ENCODE measurements at places on chromosomes 5 and 9.

DNA sequence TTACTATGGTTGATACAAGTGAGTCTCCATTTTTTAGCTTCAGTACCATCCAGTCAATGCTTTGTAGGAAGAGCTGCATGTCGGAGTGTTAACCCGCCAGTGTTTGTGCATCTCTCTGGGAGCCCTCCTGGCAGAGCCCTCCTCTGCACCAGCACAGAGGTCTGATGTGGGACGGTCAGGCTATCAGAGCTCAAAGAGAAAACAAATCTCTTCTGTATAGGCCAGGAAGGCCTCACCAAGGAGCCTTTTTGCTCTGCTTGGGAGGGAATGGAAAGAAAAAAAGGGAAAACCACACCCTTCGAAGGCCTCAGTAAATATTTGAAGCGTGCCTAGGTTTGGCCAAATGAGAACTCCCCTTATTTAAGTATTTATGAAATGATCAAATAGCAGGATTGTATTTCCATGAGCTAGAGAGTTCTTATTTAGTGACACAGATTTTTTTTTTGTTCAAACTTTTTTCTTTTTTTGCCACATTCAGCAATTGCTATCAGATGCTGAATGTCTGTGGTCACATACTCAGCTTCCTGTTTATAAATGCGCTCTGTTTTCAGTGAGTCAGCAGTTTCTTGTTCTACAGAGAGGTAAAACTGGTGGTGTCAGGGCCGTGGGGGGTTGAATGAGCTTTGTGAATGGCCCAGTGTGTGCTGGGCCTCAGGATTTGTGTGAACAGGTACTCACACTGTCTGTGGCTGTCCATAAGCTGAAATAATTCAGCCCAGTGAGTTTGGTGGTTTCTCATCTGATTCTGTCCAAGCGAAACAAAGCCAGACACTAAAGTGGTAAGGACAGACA is 226.6 kb downstream of the SNX18 start:
- DNase-seq = no peak

- DNase-seq = no peak
Measured at GRCh38 chr5:759111-759751, 25.3 kb downstream of the ZDHHC11B start.

DNA sequence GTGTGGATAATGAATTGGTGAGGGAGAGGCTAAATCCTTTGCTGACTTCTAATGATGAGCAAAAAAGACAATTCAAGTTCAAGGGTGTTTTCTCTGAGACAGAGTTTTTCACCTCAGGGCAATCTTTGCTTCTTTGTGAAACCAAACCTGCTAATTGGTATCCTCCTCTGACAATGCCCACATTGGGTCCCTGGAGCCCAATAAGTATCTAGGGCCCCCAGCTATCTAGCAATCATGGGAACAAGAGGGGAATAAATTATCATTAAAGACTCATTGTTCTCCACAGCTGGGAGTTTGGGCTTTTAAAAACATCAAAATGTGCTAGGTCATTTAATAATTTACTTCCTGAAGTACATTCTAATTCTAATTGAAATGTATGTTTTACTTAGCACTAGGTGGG is 227.3 kb downstream of the TMEM167A start:
- no peak for DNase-seq

- no peak for DNase-seq
Measured at GRCh38 chr9:124016175-124017050, 4.8 kb downstream of the LHX2 start.

- DNase-seq = no peak
Measured at GRCh38 chr5:78289911-78290310, 4.6 kb downstream of the AP3B1 start.

DNA sequence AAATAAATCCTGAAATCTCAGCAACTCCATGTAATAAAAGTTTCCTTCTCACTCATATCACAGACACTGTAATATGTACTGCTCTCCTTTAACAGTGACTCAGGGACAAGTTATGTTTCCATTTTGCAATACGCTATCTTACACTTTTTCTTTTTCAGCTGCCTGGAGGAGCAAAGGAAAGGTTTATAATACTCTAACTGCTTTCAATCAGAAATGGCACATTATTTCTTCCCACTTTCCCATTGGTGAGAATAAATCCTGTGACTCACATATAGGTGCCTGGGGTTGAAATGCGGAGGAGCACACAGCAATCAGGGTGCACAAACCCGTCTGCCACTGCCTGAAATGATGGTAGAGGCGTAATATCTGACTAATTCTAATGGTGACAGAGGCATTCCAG is 186.6 kb downstream of the HINT1 start:
- no peak for DNase-seq

DNA sequence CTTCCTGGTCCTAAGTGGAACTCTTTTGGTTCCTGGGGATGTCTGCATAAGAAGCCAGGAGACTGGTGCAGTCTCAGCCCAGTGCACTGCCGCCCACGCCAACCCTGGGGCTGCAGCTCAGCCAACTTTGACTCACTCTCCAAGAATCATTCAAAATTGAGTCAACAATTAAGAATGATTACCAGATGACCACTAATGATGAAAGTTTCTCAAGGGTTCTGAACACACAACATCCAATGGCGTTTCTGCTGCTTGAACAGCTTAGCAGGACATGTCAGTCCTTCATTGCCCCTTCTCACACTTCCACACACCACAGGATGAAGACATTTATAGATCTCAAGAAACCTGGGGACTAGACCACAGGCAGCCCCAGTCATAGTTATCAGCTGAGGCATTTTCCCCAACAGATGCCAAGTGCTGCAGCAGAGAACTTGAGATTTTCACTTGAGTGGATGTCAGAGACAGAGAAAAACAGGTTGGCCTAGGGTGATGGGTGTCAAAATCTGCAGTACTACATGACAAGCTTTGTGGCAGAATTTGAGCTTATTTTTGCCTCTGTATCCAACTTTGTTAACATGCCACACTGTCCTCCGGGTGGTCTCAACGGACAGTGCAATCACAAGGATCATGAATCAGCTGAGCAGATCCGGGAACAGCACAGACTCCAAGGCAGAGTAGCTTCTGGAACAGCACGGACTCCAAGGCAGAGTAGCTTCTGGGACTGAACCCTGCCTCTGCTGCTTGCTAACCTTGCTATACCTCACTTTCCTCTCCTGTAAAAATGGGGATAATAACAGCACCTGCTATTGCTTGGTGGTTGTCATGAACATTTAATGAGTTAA is 356.1 kb downstream of the SPOCK1 start:
- DNase-seq = no peak

DNA sequence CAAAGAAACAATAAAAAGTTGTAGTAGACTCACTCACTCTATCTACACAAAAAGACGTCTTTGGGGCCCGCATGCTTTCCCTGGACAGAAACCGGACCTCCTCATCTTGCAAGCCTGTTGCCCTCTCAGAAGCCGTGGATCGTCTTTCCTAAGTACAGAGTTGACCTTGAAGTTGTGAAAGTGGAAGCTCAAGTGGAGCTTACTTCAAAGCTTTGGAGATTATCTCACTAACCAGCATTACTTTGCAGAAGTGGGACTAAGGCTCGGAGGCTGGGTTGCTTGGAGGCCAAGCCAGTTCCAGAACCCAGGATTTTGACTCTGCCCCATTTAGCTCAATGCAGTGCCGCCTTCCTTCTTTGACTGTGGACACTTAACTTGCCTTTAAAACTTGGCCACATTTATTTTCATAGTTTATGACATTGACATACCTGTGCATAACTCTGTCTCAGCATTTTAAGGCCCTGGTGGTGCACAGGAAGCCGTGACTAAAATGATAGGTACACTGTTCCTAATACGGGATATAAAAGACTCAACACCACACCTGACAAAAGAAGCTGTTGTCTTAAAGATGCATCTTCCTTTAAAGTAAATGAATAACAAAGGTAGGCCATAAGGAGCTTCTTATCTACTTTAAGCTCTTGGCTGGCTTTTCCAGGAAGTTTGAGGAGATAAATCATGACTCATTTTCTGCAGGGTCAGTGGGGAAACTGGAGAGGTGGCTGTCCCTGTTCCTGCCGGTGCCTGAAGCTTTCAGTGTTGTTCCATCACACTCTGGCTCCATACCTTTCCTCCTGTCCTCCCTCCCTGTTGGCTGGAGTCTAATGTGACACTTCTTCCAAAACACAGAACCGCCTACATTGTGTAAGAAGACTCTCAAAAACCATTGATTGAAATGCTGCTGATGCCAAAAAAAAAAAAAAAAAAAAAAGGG is 10.7 kb downstream of the SLC25A25 start:
- DNase-seq = no peak

DNA sequence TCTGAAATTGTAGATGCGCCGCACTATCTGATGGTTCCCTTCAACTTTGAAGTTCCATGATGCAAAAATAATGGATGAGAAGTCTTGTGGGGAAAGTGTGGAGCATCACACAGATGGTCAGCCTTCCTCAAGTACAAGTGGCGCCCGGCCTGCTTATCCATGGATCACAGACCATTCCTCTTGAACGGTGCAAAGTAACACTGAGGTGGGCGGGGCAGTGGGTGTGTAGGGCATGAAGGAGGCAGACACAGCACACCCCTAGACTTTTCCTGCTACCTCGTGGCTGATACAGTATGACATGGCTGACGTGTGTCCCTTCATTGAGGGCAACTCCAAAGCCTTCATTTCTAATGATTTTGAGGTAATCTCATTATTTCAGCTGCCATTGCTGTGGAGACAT is 2.5 kb upstream of the GNG10 start:
- DNase-seq = no peak

DNA sequence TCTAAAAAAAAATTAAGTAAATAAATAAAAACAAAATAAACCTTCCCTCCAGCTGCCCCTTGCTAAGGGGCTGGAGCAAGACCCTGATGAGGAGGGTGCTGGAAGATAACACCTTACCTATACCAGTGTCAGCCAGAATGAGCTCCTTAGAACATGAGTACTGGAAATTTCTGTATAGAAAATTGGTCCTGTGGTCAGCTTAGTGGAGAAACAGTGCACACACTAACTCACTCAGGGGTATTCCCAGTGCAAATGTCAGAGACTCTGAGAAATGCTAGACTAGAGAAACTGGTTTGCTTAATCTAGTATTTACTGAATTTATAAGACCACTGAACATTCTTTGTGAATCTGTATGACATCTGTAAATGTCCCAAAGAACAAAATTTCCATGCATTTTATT is 62.1 kb upstream of the CTXN3 start:
- DNase-seq = no peak

DNA sequence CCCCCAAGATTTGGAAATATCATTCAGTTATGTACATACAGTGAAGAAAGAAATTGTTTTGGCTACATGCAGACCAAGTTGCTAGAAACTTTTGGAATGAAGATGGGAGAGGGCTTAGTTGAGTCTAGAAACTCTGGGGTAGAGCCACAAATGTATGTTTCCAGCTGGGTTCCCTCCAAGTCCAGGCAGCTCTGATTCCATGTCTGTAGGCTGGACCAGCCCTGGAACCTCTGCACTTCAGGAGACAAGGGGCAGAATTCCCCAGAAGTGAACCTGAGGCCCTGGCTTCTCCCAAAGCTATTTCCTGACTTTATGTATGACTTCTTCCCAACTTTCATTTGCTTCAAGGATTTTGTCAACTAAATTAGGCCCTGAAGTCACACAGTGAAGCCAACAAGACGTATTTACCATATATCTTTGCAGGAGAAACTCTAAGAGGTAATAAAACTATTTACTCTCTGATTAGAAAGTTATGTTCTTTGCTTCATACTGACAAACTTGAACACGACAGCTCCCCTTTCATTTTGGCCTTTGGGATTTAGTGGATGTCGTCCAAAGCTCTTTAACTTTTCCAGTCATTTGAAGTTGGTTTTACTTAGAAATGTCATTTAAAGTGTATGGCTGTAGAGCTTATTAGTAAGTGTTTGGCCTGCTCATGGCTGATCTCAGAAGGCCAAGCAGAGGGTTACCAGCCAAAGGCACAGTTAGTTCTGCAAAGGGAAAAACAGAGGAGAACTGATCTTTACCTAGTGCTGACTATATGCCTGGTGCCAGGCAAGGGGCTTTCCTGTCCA is 152.0 kb upstream of the SLC28A3 start:
- DNase-seq = no peak

GRCh38 chr5:103475629-103476240 is 86.9 kb downstream of the NUDT12 start:
- no peak for DNase-seq

GRCh38 chr9:112699230-112699629 is 18.7 kb downstream of the INIP start:
- DNase-seq = no peak

DNA sequence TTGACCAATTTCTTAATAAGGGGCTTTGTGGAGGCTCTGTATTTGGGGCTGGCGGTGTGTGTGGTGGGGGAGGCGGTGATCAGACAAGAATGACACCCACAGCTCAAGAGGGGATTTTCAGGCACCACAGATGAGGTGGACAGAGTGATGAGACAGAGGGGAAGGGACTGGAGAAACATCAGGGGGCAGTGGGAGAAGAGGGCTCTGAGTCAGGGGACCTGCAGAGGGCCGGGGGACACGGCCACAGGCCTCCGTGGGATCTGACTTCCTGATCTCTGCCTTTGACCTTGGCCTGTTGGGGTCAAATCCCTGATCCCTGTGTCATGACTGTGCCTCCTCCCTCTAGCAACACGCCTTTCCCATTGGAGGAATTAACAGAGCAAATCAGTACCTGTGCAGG is 197.7 kb downstream of the C9orf50 start:
- DNase-seq = no peak

DNA sequence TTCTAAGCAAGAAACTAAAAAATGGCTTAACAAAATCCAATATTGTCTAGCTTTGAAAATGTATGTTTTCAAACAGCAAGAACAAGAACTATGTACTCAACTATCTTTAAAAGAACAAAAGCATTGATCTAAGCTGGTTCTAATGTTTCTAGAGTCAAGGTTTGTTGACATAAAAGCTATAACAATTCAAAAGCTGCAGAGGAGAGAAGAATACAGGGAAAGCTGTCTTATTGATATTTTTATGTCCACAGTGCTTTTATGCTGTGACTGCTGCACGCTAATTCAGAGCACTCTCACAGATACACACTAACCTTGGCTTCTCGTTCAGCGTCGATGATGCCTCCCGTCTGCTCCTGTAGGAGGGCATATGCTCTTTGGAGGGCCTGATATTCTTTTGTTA is 129.5 kb upstream of the DPYSL3 start:
- DNase-seq = no peak

DNA sequence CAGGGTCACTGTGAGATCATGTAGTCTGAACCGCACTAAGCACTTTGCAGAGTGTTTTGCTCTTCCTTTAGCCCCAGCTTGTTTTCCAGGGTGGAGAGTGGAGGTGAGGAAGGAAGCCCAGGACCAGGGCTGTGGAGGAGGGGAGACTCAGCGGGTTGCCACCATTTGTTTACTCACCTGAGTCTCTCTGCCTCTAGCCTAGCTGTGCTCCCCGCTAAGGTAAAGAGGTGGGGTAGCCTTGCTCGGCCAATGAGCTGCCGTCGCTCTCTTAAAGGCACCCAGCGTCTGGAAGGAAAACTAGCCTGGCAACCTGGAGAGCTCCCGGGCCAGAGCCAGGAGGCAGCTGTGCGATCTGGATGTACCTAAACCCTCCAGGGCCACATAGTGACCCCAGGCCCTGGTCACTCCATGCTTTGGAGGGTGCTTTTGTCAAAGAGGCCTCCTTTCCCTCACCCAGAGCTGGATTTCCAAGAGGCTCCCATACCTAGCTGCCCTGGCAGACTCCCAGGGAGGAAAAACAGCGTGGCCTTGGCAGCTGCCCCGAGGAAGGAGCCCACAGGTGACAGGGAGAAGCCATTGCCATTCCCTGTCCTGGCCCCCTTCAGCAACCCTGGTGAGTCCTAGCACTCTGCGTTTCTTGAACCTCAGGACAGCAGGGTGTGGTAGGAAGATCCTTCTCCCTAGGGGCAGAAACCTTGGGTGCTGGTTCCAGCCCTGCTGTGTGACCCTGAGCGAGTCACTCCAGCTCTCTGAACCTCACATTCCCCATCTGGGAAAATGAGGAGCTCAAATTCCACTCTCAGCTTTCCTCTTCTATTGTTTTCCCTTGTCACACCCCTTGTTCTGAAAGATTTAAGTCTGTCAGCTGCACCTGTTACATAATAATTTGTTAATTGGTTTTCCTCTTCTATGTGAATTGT is 42.4 kb upstream of the LARP1 start:
- no peak for DNase-seq
